ENCODE measurements at places on chromosomes 11 and 22. TPM values are rescaled to one million over a fixed set of nuclear protein-coding genes. Genes with fewer than 3 reads are reported as not detected.
A peak's percentile ranks its signal among the peaks of the same experiment; 100 is the strongest.

DNA sequence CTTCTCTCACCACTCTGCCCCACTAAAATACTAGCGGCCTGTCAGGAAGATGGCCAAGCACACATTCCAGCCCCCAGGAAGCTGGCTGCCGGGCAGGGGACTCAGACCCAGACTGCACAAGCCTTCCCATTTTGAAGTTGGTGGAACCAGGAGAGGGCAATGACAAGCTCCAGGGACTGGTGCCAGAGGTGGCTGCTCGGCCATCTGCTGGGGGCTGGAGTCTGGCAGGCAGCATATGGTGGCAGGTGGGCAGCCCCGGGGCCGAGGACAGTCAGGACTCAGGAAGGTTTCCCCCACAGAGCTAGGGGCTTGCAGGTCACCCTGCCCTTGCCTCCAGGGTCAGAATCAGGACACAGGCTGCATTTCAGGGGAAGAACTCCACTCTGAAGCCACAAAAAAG is 22.6 kb downstream of the KCNJ5 start:
- no peak overlapping the region for H3K27ac ChIP-seq
- no peak for DNase-seq
- H3K4me3 ChIP-seq = no peak overlapping the region
- peaks cover 9% of the 10 kb centered on the region for H3K4me1 ChIP-seq
- peaks cover 42% of the 10 kb centered on the region for H3K27me3 ChIP-seq
- peaks cover 6% of the 10 kb centered on the region for H3K36me3 ChIP-seq

The FERMT3 gene
- total RNA-seq = 2.9 TPM

GRCh38 chr11:124745835-124746620 is 6.0 kb downstream of the VSIG2 start:
- peak overlapping the region; percentile 92 for H3K4me3 ChIP-seq
- no peaks in the 10 kb centered on the region for H3K36me3 ChIP-seq

The MUS81 gene
- 42.6 TPM for total RNA-seq

DNA sequence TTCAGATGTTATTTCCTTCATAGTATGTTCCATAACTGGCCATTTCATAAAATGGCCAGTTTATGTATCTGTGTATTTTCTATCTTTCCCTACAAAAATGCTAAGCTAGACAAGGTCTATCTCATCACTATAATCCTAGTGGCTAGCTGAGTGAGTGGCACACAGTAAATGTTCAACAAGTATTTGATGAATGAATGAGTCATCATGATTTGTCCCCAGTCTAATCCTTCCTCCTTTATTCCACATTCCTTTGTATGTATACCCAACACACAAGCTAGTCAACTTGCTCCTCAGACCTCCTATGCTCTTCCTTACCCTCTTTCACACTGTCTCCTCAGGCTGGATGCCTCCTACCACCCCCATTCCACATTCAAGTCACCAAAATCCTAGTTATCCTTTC is 12.5 kb downstream of the APLNR start:
- DNase-seq = peak; percentile 68
- peaks cover 2% of the 10 kb centered on the region for H3K27me3 ChIP-seq
- H3K4me3 ChIP-seq = no peak overlapping the region
- no peak overlapping the region for H3K27ac ChIP-seq

GRCh38 chr22:41367680-41368542 is 13.8 kb upstream of the TEF start:
- no peak overlapping the region for H3K27ac ChIP-seq
- peak overlapping the region; percentile 74 for H3K4me3 ChIP-seq
- peak; percentile 34 for DNase-seq
- H3K36me3 ChIP-seq = 0 out of 2 replicates have a peak, but pooled peaks cover 2% of the 10 kb centered on the region
- H3K4me1 ChIP-seq = peaks cover 23% of the 10 kb centered on the region

The RIMBP3C gene
- total RNA-seq = 0.12 TPM

DNA sequence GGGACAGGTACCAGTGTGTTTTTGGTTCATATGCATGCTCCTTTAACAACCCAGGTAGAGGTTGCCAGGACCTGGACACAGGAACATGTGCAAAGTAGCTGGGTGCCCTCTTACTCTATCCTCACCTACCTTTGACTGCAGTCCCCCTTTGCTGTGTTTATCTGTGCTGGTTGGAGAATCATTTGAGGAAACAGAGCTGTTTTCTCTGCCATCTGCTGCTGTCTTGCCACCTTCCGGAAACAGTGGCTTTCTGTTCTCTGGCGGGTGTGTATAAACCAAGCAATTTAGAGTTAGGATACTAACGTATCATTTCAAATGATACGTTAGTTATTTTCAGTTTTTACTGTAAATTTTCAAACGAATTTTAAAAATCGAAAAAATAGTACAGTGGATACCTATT is 171.9 kb upstream of the TTC12 start:
- no peak overlapping the region for H3K4me3 ChIP-seq
- no peaks in the 10 kb centered on the region for H3K4me1 ChIP-seq
- H3K36me3 ChIP-seq = no peaks in the 10 kb centered on the region
- H3K27ac ChIP-seq = no peak overlapping the region
- H3K27me3 ChIP-seq = no peaks in the 10 kb centered on the region
- DNase-seq = no peak

DNA sequence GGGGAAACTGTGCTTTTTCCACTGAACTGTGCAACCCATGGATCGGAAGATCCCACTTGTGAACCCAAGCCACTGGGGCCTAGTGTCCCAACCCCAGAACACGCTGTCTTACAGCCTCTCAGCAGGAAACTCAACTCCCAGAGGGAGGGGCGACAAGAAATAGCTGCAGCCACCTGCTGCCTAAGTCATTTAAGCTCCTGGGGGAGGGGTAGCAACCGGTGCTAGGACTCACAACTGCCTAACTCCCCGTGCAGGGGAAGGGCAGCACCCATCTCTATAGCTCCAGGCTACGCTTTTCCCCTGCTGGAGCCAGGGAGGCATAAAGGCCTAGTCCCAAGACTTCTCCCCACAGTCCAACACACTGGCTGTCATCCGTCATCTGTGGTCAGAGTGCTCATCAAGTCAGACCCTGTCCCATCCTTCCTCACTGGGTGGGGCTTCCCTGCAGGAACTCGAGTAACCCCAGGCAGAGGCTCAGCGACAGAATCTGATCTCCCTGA is 363.0 kb downstream of the LUZP2 start:
- H3K27ac ChIP-seq = no peak overlapping the region
- no peaks in the 10 kb centered on the region for H3K27me3 ChIP-seq
- H3K36me3 ChIP-seq = peaks cover 14% of the 10 kb centered on the region
- H3K4me3 ChIP-seq = no peak overlapping the region
- DNase-seq = no peak
- no peaks in the 10 kb centered on the region for H3K4me1 ChIP-seq

DNA sequence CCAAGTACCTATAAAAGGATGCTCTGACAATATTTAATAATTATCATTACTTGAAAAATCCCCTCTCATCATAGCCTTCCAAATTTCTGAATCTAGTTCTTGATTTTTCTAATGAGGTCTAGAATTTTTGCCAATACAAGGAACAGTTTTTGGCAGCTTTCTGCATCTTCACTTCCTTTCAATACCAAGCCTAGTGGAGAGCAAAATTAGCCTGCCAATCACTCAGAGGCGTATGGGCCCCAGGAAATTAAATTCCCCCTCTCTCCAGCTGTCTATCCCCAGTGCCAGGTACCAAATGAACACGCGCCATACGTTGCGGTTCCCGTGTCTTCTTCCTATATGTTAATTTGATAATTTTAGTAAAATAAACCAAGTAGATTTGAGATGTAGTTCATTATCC is 293.9 kb downstream of the NTM start:
- no peaks in the 10 kb centered on the region for H3K36me3 ChIP-seq
- no peak overlapping the region for H3K4me3 ChIP-seq
- DNase-seq = no peak
- peaks cover 5% of the 10 kb centered on the region for H3K27me3 ChIP-seq

GRCh38 chr11:44923115-44923514 is 27.6 kb downstream of the TP53I11 start:
- no peak overlapping the region for H3K27ac ChIP-seq
- DNase-seq = no peak
- H3K4me1 ChIP-seq = no peaks in the 10 kb centered on the region

DNA sequence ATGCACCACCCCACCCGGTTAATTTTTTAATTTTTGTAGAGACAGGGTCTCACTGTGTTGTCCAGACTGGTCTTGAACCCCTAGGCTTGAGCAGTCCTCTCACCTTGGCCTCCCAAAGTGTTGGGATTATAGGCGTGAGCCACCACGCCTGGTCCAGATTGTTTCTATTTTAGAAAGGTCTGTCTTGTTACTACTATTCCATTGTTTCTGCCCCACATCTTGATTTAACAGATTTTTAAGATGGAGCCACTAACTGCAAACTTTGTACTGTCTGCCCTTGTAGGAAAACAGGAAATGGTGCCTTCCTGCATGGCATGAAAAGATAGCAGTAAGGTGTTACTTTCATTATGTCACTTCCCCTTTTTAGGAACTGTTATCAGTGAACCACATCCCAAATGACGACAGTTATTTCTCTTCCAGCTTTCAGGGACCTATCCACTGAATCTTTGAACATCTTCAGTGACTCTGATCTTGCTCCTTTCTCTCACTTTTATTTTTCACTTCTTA is 23.2 kb downstream of the TAF1D start:
- peaks cover 3% of the 10 kb centered on the region for H3K27me3 ChIP-seq
- no peaks in the 10 kb centered on the region for H3K4me1 ChIP-seq
- peaks cover 22% of the 10 kb centered on the region for H3K36me3 ChIP-seq
- H3K4me3 ChIP-seq = no peak overlapping the region
- H3K27ac ChIP-seq = no peak overlapping the region

GRCh38 chr11:32434356-32435151 is 785 bp downstream of the WT1 start:
- no peak for DNase-seq
- H3K4me3 ChIP-seq = no peak overlapping the region
- peaks cover 87% of the 10 kb centered on the region for H3K27me3 ChIP-seq
- H3K4me1 ChIP-seq = peaks cover 11% of the 10 kb centered on the region

DNA sequence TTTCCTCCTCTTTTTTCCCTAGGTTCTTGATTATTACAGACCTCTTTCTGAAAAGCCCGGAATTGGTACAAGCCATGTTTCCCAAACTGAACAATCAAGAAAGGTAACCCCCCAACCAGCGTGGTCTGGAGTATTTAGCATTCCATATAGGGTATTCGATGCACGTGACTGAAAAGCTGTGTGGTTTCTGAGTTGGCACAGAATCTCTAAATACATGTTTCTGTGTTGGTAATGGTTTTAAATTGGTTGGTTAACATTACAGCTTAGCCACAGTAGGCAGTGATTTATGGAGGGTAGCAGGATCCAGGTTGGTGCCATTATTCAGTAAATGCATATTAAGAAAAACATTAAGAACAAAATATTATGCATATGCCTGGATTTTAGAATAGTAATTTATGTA is 46.8 kb downstream of the ATXN10 start:
- peaks cover 70% of the 10 kb centered on the region for H3K4me1 ChIP-seq
- H3K4me3 ChIP-seq = peak overlapping the region; percentile 40
- H3K27ac ChIP-seq = peak overlapping the region; percentile 75
- peaks cover 1% of the 10 kb centered on the region for H3K27me3 ChIP-seq
- no peak for DNase-seq

The UPK3A gene
- not detected for total RNA-seq
